Thoracic aorta endothelial cell (primary cell): ENCODE measurements at places on chromosomes 11 and 22. TPM values are rescaled to one million over a fixed set of nuclear protein-coding genes. Genes with fewer than 3 reads are reported as not detected.

Gene PANX1
- 27.6 and 30.6 TPM in 2 replicates for total RNA-seq

Gene NEFH
- 1.3 and 1.6 TPM in 2 replicates for total RNA-seq

Gene KRTAP5-1
- total RNA-seq, result not detected in 2 replicates

Gene SLC1A2
- not detected in 2 replicates for total RNA-seq
